ENCODE measurements at places on chromosomes 12 and 14.

- no peak for DNase-seq
Measured at GRCh38 chr14:102442241-102443211, 67.0 kb downstream of the ANKRD9 start.

DNA sequence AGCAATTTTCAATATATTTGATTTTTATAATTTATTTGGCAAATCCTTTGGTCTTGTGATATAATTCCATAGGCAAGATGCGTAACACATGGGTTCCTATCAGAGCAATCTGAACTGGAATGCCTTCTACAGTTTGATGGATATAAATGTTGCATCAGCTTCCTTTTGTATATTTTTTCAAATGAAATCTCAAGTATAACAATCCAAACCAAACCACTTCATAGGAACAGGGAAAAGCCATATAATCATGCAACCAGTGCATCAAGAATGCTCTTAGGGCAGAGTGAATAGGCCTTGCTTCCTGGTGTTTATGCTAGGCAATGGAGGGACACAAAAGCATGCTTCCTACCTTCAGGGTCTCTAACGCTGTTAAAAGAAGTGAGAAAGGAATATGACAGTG, 34.5 kb downstream of the EFCAB11 start:
- DNase-seq: no peak

DNA sequence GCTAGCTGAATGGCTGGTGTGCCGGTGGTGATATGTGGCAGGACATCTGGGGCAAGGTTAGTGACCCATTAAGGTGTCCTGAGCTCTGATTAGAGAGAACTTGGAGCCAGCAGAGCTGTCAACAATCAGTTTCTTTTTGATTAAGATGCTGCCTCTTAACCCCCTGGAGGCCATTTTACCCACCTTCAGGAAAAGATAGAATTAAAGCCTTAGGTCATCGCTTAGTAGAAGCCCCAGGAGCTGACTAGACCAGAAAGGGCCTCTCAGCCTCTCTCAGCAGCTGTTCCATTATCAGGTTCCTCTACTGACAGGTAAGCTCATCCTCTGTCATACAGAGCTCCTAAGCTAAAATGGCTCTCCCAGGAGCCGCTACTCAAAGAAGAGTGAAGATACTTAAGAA, 339.0 kb downstream of the FUT8 start:
- no peak for DNase-seq

DNA sequence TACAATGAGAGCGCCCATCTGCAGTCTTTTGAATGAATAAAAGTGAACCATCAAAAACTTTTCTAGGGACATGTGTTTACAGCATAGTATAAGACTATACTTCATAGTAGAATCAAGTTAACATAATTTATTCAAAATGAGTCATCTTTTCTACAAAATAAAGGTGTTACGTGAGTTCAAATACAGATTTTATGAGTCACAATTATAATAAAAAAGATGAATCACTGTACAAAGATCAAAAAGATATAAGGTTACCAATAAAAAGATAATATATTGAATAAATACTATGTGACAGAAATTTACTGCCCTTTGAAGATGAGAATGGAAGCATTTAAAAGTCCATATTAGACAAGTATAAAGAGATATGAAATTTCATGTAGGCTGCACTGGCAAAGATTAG, 2.8 kb downstream of the MBIP start:
- DNase-seq: no peak

- DNase-seq: no peak
Measured at GRCh38 chr12:70842136-70842535, 78.4 kb downstream of the PTPRR start.

DNA sequence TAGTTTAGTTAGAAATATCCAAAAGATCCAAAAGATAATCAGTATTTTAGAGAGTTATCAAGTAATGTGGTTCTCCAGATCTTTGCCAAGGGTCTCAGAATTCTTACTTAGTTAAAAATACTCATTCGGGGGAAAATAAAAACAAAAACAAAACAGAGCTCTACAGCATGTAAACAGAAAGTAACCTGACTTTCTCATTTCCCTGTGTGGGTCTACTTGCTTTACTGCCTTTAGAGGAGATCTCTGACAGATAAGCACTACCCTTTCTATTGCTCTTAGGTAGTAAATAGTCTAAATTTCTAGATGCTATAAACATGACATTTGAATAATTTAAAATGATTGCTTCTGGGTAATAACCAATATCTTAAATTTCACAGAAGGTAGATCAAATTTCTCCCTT, 371.8 kb downstream of the RPL10L start:
- no peak for DNase-seq

DNA sequence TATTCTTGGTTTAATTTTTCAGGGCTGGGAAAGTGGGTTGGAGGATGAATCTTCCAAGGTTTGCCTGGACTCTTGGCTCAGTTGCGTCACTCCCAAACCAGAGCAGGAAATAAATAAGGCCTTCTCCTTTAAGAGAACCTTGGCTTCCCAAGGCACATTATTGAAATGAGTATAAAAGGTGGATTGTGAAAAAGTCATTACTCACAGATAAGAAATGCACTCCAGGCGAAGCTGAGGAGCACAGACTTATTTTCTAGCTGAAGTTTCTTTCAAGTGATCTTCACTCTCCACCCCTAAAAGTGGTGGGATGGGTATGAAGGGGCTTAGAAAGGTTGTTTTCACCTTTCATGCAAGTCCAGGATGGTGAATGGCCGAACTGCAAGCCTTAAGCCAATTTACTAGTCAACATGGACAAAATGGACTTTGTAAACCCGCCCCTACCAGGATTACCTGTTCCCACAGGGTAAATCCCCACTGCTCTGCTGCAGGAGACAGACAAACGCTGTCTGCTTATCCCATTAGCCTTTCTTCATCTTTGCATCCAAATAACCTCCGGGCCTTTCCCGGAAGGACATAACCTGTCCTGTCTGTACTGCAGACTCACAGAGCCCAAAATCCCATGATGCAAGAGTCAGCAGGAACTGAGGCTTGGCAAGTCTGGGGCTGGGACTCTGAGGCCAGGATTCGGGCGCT, 207.6 kb downstream of the BCL11B start:
- DNase-seq: no peak
